Ascending aorta (tissue), 2 donors: ENCODE measurements at places on chromosomes 7 and 10.

- no peak for DNase-seq
These were observed 42.2 kb upstream of the HSPB1 start for GRCh38 chr7:76260171-76260703.

GRCh38 chr10:119680650-119681081 is 29.5 kb downstream of the BAG3 start:
- DNase-seq, result peak; percentile 83

- no peak for DNase-seq
These were observed 62.1 kb downstream of the PTEN start for GRCh38 chr10:87925570-87925969.

DNA sequence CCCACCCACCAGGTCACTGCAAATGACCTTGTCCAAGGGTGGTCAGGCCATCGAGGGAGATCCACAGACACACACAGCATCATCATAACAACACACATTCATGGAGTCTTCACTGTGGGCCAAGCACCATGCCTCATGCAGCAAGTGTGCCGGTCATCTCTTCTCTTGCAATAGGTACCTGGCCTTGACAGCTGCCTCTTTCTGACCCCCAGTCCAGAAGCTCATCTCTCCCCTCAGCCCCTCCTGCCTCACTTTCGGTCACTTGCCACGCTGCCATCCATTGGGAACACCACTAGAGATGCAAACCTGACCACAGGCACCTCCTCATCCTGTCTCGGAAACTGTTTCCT is 75.9 kb downstream of the OAT start:
- no peak for DNase-seq

- no peak for DNase-seq
These were observed 132.7 kb upstream of the CXCL12 start for GRCh38 chr10:44517635-44518034.
